A549 treated with GW870086 at 1 μM for 4 hours (cell line): ENCODE measurements at places on chromosomes 4 and X. TPM values are rescaled to one million over a fixed set of nuclear protein-coding genes. Genes with fewer than 3 reads are reported as not detected.

ESX1 gene
- total RNA-seq, result 0.10 to 0.16 TPM (median 0.16 TPM) in 3 of 5 replicates, not detected in the others

C1QTNF7 gene
- not detected in 5 replicates for total RNA-seq

ITIH6 gene
- total RNA-seq, result 0.02 TPM in 1 of 5 replicates, not detected in the others

PPARGC1A gene
- total RNA-seq, result 0.02 to 0.28 TPM (median 0.05 TPM) in 5 replicates

UGT2B15 gene
- 0.06 to 0.17 TPM (median 0.09 TPM) in 3 of 5 replicates, not detected in the others for total RNA-seq

CT45A2 gene
- total RNA-seq, result not detected in 5 replicates
